ENCODE measurements at places on chromosomes 7 and 10.

- no peak for DNase-seq
These were observed 194.8 kb upstream of the KMT2E start for GRCh38 chr7:104818961-104819880.

DNA sequence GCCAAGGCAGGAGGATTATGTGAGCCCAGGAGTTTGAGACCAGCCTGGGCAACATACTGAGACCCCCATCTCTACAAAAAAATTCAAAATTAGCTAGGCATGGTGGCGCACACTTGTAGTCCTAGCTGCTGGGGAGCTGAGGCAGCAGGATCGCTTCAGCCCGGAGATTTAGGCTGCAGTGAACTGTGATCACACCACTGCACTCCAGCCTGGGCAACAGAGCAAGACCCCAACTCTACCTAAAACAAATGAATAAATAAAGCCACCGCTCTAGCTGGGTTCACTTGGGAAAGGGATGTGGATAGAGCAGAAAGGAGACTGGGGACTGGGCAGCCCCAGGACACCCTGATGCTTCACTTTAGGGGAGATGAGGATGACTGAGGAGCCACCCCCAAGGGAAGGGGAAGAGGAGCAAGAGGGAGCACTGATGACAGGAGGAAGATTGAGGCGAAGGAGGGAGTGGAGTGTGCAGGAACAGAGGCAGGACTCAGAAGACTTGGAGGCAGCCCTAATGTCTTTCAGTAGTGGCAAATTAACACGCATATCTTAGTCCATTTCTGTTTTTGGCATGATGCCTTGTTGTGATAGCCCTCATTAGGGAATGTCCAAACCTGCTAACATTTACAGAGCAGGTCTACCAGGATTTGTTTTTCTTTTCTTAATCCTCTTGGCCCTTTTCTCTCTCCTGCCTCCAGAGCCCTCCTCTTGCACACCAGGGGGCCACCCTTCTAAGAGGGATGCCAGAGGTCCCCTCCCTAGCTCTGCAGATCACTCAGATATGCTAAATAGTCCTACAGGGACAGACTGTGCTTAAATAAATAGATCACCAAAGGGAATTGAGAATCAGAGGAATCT, 88.3 kb downstream of the C10orf105 start:
- DNase-seq = no peak

DNA sequence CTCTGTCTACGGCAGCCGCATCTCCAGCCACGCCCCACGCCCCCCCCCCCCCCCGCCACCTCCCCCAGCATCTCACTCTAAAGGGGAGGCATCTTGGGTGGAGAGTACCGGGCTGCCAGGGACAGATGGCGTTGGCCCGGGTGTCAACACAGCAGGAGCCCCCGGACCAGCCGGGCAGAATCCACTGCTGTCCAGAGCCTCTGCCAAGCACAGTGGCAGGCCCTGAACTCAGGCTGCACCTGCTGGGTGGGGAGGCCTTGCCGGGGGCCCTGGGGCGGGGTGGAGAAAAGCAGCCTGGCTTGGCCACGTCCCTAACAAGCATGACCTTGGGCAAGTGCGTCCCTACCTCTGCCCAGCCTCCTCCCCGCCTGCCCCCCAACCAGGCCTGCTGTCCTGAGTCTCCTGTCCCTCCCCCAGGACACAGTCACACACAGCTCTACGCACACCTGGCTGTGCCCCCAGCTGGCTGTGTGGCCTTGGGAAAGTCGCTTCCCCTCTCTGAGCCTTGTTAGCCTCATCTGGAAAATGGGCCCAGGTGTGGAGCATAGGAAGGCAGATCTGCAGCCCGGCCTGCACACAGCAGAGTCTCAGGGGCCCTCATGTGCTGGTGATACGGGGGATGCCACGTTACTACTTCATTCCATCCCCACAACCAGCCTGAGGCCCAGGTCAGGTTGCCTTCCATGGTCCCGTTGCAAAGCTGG, 45.2 kb downstream of the MICALL2 start:
- no peak for DNase-seq

GRCh38 chr10:14293526-14293925, 37.2 kb downstream of the FRMD4A start:
- DNase-seq = no peak
